ENCODE measurements at places on chromosomes 7 and 10. TPM values are rescaled to one million over a fixed set of nuclear protein-coding genes. Genes with fewer than 3 reads are reported as not detected.

- DNase-seq = no peak
These were observed 310.5 kb downstream of the ADARB2 start for GRCh38 chr10:1426786-1427185.

DNA sequence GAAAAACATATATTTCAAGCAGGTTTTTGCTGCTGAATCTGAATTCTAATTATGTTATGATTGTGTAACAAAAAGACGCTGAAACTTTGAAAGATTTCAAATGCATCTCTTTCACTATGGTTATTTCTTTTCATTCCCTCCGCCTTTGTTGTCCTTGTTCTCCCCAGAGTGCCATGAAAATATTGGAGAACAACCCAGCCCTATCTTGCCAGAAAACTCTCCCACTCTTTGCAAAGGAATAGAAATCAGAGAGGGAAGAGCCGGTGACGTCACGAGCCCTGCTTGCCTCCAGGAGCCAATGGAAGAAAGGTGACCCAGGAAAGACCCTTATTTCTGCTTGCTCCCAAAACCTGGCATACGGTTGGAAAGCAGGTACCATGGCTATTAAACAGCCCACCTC lies 3.4 kb downstream of the GFRA1 start:
- DNase-seq = no peak

DNA sequence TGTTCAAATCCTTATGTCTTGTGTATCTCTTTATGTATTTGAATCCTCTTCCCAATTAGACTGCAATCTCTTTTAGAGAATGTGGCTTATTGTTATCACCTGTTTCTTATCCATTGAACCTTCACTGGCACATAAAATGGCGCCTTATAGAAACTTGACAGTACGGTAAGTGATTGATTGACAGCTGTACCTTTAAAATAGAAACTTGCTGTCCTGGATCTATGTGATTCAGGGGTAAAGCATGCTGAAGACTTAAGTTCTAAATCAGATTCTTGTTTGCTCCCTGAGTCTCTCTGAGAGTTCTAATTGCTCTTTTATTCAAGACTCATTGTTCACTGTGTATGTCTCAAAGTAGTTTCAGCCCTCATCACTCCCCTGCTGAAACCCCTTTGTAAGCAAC lies 91.3 kb downstream of the CACNB2 start:
- no peak for DNase-seq

DNA sequence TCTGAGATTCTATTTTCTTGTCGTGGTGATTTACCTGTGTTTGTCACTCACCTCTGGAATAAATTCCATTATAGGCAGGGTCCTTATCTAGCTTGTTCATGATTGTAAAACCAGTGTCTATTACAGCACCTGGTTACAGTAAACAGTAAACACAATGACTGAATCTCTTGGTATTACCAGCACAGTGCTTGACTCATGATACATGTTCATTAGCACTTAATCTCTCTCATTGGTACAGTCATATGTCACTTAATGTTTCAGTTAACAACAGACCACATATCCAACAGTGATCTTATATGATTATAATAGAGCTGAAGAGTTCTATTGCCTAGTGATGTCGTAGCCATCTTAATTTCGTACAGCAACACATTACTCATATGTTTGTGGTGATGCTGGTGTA lies 1.6 kb upstream of the TASOR2 start:
- DNase-seq = no peak

- no peak for DNase-seq
These were observed 112.7 kb downstream of the REEP3 start for GRCh38 chr10:63633677-63634487.

Gene CDK14
- 0.92 TPM for total RNA-seq

- no peak for DNase-seq
These were observed 169.7 kb upstream of the PHYHIPL start for GRCh38 chr10:59006511-59007306.

- no peak for DNase-seq
These were observed 80.5 kb downstream of the ELAPOR2 start for GRCh38 chr7:86978808-86979506.

Gene TRIM50
- not detected for total RNA-seq

DNA sequence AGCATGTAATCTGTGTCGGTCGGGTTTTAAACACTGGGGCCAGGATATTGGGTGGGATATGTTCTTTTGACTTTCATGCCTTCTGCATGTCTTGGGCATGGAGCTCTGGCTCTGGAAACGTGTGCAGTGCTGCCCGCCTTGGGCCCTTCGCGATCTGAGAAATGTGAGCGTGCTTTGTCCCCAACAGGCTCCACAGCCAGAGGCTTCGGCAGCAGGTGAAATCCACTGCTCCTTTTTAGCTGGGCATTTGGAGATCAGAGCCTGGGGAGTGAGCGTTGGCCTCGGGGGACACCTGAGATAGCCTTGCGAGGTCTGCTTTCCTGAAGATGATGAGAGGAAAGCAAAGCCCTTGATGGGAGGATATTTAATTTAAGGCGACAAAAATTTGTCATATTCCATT lies 137.8 kb downstream of the ACTR3B start:
- DNase-seq = no peak

Gene OPALIN
- not detected for total RNA-seq

GRCh38 chr7:128410451-128410753 lies 620 bp upstream of the IMPDH1 start:
- DNase-seq = no peak

- no peak for DNase-seq
These were observed 4.9 kb upstream of the ADIRF start for GRCh38 chr10:86963341-86963919.

Gene COBL
- total RNA-seq = not detected

DNA sequence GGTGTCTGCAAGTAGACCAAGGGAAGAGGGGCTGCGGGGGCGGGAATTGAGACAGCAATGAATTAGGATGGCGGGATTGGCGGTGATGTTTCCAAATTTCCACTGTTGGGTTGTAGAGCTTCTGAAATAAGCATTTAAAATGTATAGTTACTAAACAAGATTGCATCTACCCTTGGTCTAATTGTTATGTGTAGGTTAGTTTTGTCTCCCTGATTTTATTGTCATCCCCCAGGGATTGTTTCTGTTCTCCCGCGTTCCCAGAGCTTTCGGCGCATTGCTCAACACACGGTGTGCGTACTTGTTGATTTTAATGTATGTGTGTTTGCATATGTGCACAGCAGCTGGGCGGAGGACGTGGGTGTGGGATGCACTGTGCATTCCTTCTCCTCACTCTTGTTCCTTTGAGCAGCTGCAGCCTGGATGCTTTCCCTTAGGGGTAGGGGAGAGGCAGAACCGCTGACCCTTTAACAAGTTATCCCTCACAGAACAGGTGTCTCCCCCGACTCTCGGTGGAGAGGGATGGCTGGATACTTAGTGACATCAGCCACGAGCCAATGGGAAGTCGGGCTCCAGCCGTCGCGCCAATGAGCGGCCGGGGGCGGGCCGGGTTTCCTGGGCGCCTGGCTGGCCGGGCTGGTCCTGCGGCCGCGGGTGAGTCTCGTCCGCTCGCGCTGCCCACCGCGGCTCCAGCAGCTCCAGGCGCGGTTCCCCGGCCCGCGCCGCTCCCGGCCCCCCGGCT lies at the start of gene TSPAN33:
TSS of gene TSPAN33 (plus strand) at position 613 of the 739 bp plus-strand sequence. CDS start 274 bp downstream, outside the sequence.
- DNase-seq = peak; percentile 79

Gene GRM3
- not detected for total RNA-seq

Gene ASIC3
- 2.7 TPM for total RNA-seq

Gene CHRM2
- not detected for total RNA-seq

DNA sequence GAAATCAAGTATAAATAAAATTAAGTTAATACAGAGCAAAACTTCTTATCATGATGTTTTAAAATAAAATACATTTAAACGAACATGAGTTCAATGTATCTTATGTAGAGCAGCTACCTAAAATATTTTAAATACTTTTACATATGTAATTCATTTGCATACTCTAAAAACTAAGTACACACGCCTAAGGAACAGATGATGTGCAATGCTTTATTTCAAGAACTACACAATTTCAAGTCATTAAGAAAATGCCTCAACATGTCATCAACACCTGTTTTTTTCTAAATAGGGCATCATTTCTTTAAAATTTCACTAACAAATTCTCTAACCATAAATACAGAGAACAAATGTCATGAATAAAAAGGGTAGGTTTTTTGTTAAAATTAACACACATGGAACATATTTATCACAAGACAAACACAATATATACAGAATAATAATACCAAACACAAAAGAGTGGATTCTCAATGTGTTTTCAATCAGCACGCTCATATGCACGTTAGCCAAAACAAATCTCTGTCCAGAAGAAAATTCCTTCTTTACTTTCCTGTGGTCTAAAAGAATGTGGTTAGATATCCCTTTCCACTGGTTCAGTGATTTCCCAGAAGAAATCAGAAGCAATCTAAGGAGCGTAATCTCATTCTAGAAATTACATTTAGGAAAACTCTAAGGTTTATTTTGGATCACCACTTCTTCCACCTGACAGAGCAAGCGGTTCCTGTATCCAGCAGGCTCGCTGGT lies 73.0 kb upstream of the PFKP start:
- DNase-seq = no peak

- no peak for DNase-seq
These were observed 313.6 kb upstream of the ZMIZ1 start for GRCh38 chr10:78755063-78755701.

- DNase-seq = no peak
These were observed 927.2 kb upstream of the AUTS2 start for GRCh38 chr7:68671046-68671445.

Gene LMBR1
- total RNA-seq = 50.4 TPM

DNA sequence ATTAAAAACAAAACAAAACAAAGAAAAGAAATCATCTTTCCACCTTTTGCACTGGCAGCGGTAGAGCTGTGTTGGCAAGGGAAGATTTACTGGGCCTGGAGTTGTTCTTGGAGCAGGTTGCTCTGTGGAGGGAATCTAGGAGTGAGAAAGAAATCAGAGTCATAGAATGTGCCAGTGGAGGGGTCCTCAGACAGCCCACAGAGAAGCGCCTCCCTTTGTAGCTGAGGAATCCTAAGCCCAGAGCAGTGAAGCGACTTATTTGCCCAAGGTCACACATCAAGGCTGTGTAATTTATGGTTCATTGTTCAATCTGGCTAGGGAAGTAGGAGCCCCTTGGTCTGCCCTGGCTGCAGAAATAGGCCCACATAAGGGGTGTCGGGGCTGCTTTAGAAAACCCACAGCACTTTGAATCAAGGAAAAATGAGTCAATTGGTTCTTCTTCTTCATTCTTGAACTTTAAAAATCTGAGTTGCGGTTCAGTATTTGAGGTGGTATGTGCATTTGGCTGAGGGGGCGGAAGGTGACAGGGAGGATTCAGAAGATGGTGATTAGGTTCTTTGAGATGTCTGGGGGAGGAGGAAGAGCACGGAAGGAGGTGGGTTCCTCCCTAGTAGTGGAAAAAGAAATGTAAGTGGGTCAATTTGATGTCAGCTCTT lies 253.7 kb downstream of the PTEN start:
- DNase-seq = peak; percentile 75

DNA sequence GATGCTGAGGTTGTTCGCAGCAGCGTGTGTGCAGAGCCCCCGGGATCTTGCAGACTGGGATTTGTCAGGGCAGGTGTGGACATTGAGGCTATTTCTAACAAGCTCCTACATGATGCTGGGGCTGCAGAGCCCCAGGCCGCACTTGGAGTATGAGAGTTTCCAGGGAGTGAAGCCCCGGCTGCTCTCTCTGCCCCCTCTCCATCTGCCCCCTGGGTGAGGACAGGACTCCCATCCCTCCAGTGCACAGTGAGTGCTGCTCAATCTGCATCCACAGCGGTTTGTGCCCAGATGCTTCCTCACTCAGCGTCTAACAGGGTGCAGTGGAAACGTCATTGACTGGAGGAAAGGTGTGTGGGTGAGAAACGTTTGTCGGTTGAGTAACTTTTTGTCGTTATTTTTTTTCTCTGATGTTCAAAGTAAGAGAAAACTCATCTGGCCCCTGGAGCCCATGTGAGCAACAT lies 25.3 kb downstream of the IL2RA start:
- DNase-seq = no peak

DNA sequence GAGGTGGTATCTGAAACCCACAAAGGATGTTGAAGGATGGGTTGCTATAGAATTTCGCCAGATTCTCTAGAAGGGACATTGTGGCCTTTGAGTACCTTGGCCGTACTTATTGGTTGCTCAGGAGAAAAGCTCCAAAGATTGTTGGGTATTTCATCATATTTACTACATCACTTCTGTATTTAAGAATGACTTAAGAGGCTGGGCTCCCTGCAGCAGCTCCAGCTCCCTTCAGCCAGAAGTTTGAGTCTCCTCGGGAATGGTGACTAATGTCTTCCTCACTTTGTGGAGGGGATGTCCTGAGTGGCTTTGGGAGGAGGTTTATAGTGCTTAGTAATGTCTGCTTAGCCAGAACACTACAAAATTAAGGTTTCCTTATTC lies 18.1 kb downstream of the MINDY4 start:
- no peak for DNase-seq

DNA sequence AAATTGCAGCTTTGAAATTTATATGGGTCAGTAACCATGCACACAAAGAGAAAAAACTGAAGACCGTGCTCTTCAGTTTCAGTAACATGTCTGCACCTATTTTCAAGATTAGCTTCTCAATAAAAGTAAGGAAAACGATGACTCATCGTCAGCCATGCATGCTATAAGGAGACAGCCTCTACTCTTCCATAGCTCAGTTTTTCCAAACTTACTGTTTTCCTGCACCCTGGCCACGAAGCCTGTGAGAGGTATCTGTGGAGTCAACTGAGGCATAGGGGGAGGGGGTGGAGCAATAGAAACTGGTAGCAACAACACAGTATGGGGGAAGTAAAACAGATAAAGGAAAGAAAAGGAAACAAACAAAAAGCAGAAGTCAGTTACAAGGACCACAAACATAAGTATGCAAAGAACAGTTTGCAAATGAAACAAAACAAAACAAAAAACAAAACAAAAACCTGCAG lies 58.0 kb downstream of the PDSS1 start:
- DNase-seq = no peak

DNA sequence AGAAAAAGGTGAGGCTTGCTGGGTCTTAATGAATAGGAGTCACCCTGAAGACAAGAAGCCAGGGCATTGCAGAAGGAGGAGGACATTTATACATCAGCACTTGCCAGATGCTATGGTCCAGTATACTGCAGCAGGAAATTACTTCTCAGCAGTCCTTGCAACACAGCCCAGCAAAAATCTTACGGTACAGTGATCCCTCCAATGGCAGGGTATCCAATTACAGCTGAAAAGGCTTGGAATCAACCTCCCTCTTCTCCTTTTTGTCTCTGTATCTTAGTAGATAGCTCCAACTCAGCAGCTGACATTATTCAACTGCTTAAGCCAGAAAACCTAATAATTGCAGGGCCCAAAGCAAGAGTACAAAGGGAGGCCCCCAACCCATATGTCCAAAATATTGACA lies 128.3 kb upstream of the COBL start:
- no peak for DNase-seq

Gene CPXM2
- not detected for total RNA-seq

- no peak for DNase-seq
These were observed 18.7 kb downstream of the ZNF316 start for GRCh38 chr7:6655636-6656385.

Gene CFAP43
- not detected for total RNA-seq

Gene AUTS2
- 0.58 TPM for total RNA-seq

GRCh38 chr7:128078309-128078708 lies 47.1 kb upstream of the LRRC4 start:
- DNase-seq = no peak

Gene DTX2
- total RNA-seq = 13.7 TPM

- no peak for DNase-seq
These were observed 1496.3 kb downstream of the REEP3 start for GRCh38 chr10:65017523-65017922.
